ENCODE measurements at places on chromosomes 7 and 10.

- no peak for DNase-seq
These were observed 301.1 kb upstream of the LYZL1 start for GRCh38 chr10:28987555-28988320.

DNA sequence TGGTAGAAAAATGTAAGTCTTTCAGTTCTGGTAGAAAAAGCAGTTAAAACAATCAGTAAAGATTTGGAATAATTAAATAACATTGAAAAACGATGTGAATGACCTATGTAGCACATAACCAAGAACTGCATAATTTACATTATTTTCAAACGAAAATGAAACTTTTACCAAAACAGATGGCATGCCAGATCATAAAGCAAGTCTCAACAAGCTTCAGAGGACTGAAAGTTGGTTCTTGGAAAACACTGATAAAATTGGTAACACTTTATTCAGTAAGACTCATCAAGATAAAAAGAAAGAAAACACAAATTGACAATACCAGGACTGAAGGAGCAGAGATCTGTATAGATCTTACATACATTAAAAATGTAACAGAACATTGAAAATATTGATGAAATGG, 92.8 kb downstream of the VIPR2 start:
- no peak for DNase-seq

GRCh38 chr10:102133373-102134195, 744 bp downstream of the PPRC1 start:
- peak; percentile 73 for DNase-seq

GRCh38 chr7:72435925-72436480, 23.9 kb upstream of the CALN1 start:
- DNase-seq: no peak

GRCh38 chr10:69345402-69345801, 67.1 kb downstream of the HK1 start:
- no peak for DNase-seq

- DNase-seq: no peak
These were observed 10.3 kb downstream of the FAM3C start for GRCh38 chr7:121385800-121386179.

- no peak for DNase-seq
These were observed 30.3 kb downstream of the ARL5B start for GRCh38 chr10:18689498-18689897.

DNA sequence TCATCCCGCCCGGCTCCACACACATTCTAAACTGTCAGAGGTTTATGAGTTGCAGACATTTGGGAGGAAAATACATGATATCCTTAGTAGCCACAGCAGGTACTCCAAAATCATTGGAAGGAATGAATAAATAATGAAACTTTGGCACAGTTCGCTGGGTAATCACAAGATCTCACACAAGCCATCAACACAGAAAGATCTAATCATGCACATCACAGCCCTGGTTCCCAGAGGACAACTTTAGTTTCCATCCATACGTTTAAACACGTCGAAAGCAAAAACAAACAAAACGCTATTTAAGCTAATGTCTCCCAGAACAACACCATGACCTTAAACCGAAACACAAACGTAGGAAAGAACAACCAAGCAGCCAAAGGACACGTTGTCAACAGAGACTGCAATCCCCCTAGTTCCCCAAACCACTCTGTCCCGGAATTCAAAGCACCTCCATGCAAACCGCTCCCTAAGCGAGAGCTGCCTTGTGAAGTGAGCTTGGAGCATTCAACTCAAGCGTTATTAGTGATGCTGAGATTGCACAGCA, 12.3 kb downstream of the SVIL start:
- DNase-seq: no peak

DNA sequence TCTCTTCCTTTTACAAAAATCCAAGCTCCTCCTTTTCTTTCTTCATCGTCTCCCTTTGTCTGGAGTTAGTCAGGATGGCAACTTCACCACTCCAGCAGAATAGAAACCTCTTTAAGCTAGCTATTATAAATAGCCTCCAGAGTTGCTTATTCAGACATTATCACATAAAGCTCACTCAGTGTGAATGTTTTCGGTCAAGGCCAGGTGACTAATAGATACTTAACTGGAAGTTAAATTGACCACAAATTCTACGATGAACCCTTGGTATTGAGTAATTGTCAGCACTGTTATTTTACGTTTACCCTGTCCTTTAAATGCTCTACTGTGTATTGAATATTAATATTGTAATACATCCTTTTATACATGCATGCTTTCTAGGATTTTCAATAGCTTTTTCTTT, 340.4 kb downstream of the OTUD1 start:
- no peak for DNase-seq

DNA sequence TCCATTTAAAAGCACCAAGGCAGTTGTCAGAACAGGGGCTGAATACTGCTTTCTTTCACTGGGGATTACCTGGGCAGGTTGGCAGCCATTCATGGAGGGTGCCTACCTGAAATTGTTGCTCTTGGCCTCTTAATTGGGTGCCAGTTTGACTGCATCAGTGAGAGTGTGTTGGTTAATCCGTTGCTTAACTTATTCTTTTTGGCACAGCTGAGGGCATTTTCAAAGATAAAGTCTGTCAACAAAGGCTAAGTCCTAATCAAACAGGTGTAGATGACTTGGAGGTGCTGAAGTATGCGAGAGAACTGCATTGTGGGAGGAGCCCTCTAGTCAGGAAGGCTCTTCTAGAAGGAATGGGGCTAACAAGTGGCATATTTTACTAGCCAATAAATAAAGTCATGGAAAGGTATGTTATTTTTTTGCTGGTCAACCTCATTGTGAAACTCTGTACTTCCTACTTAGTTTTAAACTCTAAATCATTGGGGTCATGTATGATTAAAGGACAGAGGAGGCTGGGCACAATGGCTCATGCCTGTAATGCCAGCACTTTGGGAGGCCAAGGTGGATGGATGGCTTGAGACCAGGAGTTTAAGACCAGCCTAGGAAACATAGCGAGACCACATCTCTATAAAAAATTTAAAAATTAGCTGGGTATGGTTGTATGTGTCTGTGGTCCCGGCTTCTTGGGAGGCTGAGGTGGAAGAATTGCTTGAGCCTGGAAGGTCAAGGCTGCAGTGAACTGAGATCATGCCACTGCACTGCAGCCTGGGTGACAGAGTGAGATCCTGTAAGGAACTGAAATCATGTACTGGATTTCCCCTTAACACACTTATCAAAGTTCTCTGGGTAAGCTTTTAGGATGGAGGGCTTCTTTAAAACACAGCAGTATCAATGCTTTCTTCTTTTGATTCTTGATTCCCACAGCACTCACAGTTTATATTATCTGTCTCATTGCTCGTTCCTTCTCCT, 134.1 kb downstream of the LRMDA start:
- DNase-seq: no peak

GRCh38 chr10:33153251-33153967, 181.1 kb downstream of the NRP1 start:
- DNase-seq: no peak

DNA sequence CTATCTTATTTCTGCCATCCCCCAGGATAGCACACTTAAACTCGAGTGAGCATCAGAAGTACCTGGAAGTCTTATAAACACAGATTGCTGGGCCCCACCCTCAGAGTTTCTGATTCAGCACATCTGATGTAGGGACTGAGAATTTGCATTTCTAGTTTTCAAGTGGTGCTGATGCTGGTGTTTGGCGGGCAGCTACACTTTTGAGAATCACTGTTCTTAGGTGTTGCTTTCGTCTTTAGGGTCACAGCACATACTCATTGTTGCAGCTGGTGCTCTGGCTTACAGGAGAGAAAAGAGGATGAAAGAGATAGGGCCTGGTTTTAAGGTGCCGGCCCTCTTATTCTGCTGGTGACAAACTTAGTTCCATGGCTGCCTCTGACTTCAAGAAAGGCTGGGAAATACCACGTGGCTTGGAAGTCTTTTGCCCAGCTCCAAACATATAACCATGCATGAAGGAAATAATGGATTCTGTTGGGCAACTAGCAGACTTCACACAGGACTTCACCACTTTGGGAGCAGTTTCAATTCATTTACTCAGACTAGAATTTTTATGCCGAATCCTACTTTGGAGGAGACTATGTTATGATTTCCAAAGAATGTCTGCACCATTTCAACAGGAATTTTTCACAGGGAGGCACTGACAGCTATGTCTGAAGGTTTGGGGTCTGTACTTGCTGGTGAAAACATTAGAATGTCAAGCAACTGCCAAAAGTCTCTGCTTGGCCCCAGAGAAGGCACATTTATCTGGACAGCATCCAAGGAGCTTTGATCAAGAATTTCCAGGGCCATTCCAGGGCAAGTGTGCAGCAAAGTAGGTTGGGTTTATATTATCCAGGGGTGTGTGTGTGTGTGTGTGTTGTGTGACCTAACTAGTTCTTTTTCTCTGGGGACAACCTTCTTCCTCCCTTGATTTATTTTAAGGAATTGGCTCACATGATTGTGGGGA, 6.9 kb upstream of the MINDY4 start:
- DNase-seq: no peak

- no peak for DNase-seq
These were observed 542.4 kb upstream of the GALNT17 start for GRCh38 chr7:70589590-70589989.

GRCh38 chr10:74165530-74165901, 14.5 kb downstream of the ADK start:
- DNase-seq: no peak

All from activated T-cell treated with anti-CD3 and anti-CD28 coated beads, Interleukin-2, amount 50 U/mL, for 72 hours (primary cell).